Stimulated activated naive CD4-positive, alpha-beta T cell (primary cell): ENCODE measurements at places on chromosomes 5 and 9.

DNA sequence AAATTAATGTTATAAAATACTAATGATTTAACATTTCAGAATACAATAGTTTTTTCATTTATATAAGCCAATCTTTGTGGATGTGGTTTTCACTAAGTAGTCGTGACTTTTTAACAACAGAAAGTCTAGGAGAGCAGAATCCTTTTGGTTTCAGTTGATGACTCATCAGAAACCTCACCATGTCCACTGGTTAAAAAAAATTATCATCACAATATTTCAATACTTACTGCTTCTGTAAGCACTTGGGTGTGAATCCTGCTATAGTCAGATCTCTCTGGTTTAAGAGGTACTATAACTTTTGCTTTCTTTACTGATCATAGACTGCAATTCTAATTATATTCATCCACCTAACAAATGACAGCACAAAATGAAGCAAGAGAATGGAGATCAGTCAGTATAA lies 77.2 kb downstream of the MRPS30 start:
- no peak for DNase-seq

- DNase-seq, result no peak
Measured at GRCh38 chr5:68395302-68395701, 179.7 kb downstream of the PIK3R1 start.

GRCh38 chr5:98827161-98827560 lies 53.7 kb downstream of the RGMB start:
- no peak for DNase-seq

DNA sequence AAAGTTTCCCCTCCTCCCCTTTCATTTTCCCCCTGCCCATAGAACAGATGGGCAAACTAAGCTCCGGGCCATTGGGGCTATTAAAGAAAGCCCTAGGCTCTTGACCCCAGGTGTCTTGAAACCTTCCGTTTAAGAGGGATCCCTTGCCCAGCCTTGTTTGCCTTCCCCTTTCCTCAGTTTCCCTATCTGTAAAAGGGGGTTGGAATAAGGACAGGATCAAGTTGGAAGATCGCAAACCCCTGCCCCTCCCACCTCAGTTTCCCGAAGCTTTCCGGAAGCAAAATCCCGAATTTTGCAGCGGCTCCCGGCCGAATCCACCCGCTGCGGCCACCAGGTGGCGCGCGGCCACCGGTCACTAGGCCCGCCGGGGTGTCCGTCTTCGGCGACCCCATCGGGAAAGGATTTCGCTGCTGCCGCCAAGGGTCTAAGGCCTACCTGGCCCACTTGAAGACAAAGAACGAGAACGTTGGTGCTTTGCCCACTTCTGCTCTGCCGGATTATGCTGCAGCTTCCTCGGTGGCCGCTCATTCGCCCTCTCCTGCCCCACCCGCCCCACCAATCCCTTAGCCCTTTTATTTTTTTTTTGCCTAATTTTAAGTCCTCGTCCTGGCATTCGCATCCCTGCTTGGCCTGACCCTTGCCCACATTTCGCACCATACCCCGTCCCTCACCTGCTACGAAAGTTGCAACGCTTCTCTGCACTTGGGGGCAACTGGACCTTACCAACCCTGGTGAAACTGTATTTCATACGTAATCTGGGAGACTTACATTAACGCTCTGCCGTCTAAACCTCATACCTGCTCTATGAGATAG lies 962 bp upstream of the NR6A1 start:
- peak; percentile 35 for DNase-seq

DNA sequence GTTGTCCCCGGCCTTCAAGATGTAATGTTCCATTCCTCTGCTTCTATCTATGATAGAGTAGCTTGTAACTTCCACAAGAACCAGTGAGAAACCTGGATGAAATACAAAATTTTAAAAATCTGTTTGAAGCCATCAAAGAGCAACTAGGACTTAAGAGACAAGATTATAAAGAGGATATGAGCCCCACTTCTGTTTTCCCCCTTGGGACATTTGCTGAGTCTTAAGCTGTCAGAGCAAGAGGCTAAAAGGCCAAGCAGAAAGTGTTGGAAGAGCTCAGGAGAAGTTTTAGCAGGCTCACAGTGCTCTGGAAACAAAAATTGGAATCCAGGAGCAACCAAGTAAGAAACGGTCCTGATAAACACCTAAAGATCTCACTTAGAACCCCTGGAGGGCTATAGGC lies 76.1 kb downstream of the ADRB2 start:
- no peak for DNase-seq

- no peak for DNase-seq
Measured at GRCh38 chr9:18791074-18791473, 241.9 kb downstream of the SAXO1 start.

GRCh38 chr9:111036946-111037345 lies 1.3 kb downstream of the LPAR1 start:
- DNase-seq, result no peak

GRCh38 chr5:148898413-148899075 lies 72.1 kb downstream of the ADRB2 start:
- no peak for DNase-seq

GRCh38 chr9:83061990-83062650 lies 822 bp downstream of the RASEF start:
- no peak for DNase-seq

DNA sequence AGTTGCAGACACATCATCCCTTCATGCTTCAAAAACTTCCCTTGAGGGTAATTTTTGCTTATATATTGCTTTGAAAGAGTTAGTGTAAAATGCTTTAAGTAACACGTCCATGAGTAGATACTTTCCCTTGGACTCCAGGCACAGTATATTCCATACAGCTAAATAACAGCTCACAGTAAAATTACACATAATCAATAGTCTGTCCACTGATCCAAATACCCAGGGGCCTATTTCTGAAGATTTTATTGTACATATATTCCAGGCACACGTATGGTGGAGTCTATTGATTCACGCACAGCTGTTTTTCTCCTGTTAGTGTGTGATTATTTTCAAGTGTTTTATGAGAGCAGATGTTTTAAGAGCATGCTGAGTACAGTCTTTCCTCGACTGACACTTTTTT lies 223.7 kb upstream of the GRAMD2B start:
- no peak for DNase-seq

DNA sequence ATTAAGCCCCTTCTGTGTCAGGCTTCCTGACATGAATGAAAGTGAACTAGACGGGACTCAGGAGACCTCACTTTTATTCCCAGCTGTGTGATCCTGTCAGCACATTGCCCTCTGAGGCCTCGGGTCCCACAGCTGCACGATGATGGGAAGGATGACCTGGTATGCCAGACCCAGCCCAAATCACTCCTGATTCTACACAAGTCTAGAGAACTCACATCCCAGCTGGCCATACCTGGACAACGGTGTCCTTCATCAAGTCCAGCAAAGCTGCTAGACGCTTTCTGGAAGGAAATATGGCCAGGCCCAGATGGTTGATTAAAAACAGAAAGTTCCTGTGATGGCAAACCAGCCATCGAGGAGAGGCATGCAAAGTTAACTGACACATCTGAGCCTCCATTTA lies 118.0 kb upstream of the FSTL4 start:
- DNase-seq, result no peak

- no peak for DNase-seq
Measured at GRCh38 chr9:128078504-128079434, 10.7 kb downstream of the SLC25A25 start.

- no peak for DNase-seq
Measured at GRCh38 chr5:66516550-66516949, 79.6 kb upstream of the MAST4 start.

DNA sequence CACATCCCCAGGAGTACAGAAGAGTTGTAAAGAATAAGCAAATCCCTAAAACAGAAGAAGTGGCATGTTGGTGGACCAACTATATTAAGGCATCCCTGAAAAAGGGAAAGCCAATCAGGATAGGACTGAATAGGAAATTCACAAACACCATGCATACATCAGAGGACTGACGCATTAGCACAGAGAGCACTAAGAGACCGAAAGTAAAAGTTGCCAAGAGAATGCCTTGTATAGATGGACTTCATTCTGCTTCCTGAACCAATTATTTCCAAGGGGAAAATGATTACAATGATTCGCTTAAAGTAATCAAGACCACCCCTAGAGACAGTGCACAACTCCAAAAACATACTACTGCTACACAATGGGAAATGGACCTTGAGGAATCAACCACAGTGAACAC lies 33.5 kb downstream of the SHC3 start:
- DNase-seq, result no peak

DNA sequence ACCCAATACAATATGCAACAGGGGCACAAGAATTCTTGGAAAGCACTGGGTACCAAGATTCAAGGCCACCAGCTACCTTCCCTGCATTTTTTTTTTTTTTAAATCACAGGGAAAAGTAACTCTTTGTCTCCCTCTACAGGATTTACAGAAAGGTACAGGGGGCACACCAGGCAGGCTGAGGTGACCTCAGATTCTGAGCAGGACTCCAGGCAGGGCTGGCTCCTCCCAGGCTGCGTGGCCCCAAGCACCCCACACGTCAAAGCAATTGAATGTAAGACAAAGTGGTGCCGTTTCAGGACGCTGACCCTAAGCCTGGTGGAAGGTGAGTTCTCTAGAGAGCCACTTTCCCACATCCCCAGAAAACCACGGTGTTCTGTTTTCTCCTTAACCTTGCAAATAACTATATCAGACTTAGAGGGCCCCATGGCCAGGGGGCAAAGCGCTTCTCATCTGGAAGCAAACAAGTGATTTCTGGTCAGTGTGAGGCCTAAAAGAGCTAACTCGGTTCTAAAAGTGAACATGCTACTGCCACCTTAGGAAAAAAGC lies 222.6 kb downstream of the ROR2 start:
- peak; percentile 10 for DNase-seq

DNA sequence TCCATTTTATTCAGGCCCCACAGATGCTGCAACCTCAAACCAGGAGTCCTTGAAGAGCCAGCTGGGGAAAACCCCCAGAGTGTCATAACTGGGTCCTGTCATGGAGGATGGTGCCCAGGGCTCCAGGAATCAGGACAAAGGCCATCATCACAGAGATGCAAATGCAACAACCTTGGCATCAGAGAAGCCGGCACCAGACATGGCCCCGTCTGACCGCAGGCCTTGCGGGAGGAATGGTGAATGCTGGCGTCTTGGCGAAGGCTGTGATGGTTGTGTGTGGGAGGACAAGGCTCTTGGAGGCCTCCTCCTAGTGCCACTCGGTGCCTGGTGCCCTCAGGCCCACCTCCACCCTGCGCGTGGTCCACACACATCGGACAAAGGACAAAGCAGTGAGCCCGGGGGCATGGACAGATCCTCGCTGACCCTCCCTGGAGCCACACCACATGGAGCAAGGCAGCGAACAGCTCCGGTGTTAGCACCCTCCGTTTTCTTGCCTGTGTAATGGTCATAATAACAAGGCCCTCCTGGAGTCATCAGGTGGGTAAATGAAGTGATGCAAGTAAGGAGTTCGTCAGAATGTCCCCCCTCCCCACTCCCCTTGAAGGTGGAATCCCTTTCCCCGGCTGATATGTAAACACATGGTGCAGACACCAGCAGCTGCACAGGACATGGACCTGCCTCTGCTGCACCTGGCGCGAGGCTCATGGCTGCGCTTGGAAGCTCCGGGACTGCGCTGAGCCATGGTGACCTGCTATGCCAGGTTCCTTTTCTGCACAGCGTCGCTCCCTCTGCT lies 380.7 kb downstream of the IRX2 start:
- no peak for DNase-seq

- peak; percentile 7 for DNase-seq
Measured at GRCh38 chr9:88593537-88594185, 58.7 kb downstream of the NXNL2 start.

DNA sequence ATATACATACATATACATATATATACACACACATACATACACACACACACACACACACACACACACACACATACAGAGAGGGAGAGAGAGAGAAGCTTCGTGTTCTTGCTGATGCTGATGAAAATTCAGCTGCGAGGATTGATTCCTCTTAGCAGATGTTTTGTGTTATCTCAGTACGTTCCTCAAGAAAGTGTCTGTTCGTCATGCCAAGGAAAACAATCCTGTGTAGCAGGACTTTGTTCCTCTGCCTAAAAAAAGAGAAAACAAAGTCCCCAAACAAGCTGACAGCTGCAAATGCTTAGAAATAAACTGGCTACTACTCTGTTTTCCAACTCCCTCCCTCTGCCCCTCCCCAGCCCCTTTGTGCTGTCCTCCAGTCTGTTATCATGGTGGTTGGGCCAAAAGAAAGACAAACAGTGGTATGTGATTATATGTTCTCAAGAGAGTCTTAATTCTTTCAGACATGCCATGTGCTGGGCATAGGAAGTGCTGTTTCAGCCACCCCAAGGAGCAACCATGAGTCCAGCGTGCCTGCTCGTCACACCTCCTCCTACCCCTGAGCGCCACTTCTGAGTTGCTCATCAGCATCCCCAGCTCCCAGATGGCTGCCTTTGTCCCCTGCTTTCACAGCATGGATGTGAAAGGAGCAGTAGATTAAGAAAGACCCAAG lies 71.5 kb upstream of the EQTN start:
- no peak for DNase-seq

DNA sequence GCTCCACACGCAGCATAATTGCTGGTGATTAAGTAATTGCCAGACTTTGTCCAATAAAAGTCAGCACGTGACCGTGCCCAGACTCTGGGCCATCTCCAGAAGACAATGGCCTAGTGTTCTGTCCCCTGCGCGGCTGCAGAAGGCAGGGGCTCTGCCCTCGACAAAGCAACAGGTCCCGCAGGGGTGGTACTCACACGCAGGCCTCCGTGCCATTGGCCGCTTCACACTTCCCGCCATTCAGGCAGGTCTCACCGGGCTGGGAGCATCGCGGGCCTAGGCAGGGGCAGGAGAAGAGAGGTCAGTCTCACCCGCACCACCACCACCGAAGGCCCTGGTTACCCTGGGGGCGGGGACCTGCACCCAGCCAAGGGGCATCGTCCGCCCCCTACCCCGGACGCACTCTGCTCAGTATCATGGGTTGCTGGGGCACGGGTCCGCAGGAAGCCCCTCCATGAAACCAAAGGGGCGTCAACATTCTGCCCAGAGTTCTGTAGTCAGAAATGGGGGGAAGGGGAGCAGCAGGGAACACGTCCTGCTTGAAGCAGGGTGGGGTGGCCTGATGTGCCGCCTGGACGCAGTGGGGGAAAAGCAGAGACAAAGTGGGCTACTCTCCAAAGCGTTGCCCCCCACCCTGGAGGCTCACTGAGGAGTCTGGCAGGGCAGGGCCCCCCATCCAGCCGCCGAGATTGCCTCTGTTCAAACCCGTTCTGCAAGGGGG lies 1.9 kb downstream of the NOTCH1 start:
- DNase-seq, result no peak

GRCh38 chr9:108136656-108137055 lies 647.1 kb upstream of the KLF4 start:
- DNase-seq, result no peak

GRCh38 chr5:176658007-176658599 lies 10.8 kb downstream of the TSPAN17 start:
- peak; percentile 51 for DNase-seq

GRCh38 chr9:98162613-98163012 lies 29.8 kb downstream of the CORO2A start:
- no peak for DNase-seq

GRCh38 chr5:96257904-96258303 lies 175.1 kb downstream of the PCSK1 start:
- DNase-seq, result no peak
